Stimulated activated CD4-positive, alpha-beta T cell treated with anti-CD3 and anti-CD28 coated beads, Interleukin-1b, Interleukin-23, amount 100 ng/mL, for 1 hour (primary cell): ENCODE measurements at places on chromosomes 5 and 9.

- DNase-seq: no peak
Measured at GRCh38 chr5:30832519-30832918, 361.0 kb upstream of the CDH6 start.

DNA sequence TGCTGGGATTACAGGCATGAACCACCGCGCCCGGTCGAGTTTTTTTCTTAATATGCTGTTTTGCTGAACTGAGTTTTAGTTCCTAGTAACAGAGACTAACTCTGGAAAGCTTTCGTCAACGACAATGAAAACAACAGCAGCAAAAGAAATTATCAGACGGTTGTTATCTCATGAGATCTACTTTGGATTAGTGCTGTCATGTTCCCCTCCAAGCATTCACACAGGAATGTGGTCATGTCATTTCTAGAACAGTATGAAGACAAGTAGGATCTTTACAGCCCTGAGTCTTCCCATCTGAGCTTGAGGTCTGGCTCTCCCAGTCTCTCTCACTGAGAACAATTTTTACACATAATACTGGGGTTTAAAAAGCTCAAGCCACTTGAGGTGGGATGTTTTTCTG is 4.0 kb upstream of the ANKRD33B start:
- DNase-seq: no peak

GRCh38 chr9:112670991-112671625 is 46.8 kb downstream of the INIP start:
- DNase-seq: no peak

DNA sequence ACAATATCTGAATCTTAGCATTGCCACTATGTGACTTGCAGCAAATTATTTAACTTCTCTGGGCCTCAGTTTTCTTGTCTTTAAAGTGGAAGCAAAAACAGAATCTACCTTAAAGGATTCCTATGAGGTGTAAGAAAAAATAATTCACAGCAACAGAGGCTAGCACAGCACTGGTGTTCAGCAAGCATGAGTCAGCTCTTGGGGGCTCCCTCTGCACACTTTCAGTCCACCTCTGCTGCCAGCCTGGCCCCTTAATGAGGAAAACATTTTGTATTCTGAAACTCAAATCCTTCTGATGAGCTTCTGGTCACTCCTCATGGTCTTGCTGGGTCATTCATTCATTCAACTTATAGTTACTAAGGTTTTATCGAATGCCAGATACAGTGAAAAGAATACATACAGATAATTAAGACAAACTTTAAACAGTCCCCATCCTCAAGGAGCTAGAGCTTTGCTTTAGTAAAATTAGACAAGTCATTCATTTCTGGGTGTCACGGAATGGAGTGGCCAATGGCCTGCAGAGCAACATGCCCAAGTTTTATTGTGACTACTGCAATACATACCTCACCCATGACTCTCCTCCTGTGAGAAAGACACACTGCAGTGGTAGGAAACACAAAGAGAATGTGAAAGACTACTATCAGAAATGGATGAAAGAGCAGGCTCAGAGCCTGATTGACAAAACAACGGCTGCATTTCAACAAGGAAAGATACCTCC is 26.8 kb upstream of the IQGAP2 start:
- DNase-seq: no peak

- no peak for DNase-seq
Measured at GRCh38 chr5:79081779-79082178, 12.2 kb downstream of the BHMT2 start.

DNA sequence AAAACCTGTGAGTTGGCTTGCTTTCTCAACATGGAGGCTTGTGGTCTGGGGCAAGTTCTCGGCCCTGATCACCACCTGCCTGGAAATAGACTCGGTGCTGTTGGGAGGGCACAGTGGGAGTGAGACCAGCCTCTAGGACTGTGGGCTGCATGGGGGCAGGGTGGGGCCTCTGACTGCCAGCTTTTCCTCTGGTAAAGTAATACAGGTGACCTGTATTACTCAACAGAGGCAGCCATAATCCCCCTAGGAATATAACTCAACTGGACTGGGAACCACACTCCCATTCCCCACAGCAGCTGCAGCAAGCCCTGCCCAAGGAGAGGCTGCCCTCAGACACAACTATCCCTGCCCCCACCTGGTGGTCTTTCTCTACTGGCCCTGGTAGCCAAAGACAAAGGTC is 72.8 kb downstream of the C9orf153 start:
- no peak for DNase-seq

DNA sequence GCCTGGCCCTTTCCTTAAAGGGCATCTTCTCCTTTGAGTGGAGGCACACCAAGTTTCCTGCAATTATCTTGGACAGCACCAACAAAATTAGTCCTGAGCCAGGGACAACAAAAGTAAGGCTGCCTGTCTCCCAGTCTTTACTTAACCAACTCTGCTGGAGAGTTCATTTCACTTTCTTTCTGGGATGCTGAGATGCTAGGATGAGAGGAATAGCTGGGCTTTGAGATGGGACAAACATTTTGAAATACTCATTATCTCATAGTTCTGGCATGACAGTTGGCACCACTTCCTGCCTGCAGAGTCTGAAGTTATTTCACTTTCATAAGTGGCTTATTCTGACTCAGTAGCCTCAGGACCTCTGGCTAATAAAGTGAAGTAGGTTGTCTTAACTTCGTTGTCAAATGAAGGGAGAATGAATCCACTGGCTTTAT is 157.0 kb downstream of the C9orf152 start:
- no peak for DNase-seq

DNA sequence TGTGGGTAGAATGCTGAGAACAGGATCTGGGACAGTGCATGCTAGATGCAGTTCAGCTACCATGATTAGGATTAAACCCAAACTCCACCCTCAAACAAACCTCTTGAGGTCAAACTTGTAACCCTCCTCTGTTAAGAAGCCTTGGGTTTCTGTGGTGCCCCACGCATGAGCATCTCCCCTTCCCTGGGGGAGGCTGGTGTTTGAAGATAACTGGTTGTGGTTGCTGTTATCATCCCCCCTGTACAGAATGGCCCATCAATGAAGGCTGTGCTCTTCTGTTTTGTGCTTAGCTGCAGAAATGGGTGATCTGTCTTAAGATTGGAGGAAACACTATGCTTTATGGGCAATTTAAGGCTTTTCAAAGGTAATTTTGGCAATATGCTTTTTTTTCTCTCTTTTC is 4.4 kb upstream of the DAB2IP start:
- DNase-seq: no peak

GRCh38 chr9:107938801-107939386 is 449.3 kb upstream of the KLF4 start:
- DNase-seq: no peak

DNA sequence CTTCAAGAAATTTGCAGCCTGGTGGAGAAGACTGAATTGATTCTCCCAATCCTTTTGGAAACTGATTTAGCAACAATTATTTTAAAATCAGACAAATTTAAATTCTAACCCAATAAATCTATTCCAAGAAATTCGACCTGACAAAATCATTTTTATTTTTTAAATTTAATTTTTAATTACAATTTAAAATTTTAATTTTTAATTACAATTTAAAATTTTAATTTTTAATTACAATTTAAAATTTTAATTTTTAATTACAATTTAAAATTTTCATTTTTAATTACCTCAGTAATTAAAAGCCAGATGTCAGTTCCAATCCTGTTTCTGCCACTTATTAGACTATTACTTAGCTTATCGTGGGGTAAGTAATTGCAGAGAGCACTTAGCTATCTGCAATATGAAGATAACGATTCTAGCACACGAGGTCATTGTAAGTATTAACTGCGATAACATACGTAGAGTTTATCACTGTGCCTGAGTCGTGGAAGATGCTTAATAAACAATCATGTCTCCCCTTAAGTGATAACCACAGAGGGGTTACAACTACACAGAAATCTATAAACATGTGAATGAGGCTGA is 346.4 kb upstream of the SLC24A2 start:
- DNase-seq: no peak

- DNase-seq: no peak
Measured at GRCh38 chr9:113790093-113790492, 86.0 kb upstream of the ZNF618 start.

GRCh38 chr5:138700581-138701362 is 52.5 kb upstream of the CTNNA1 start:
- DNase-seq: no peak

DNA sequence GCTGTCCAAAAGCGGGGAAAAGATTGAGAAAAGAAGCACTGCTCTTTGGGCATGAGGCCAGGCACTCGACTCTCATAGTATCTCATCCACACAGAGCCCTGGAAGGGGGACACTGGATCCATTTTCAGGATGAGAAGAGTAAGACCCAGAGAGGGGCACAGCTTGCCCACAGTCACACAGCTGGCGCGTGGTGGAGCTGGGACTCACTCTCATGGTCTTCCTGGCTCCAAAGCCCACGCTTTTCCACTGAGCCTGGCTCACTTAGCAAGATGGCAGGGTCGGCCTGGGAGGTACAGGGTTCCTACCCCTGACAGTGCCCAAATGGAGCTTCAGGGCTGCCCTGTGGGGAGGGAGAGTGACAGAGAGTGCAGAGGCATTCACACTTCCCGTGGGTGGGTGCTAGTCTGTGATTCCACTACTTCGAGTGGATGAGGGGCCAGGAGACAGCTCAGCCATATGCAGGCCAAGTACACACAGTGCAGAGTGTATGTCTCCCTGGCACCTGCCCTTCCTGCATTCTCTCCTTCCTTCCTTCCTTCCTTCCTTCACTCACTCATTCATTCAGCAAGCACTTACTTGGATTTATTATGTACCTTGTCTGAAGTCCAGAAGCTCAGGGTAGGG is 18.3 kb upstream of the IGFBPL1 start:
- no peak for DNase-seq

- DNase-seq: peak; percentile 40
Measured at GRCh38 chr9:135504262-135505243, 4.1 kb downstream of the MRPS2 start.

- DNase-seq: no peak
Measured at GRCh38 chr5:51518607-51519006, 135.4 kb downstream of the ISL1 start.

- DNase-seq: no peak
Measured at GRCh38 chr5:120604884-120605283, 140.8 kb downstream of the PRR16 start.

DNA sequence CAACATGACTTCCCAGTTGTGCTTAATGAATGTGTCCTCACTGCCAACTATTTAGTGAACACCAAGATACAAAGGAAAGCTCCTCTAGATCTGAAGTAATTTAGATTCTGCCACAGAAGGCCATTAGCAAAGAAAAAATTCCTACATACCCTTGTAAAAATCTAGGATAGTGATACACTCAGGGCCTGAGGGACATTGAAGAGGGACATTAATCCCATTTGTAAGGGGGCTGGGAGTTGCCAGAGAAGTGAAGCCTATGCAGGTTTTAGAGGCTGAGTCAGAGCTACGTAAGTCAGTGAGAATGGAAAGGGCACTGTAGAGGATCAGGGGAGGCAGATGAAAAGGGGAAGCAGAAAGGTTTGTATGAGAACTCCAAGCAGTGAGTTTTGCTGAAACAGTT is 286.9 kb upstream of the TARS1 start:
- no peak for DNase-seq

DNA sequence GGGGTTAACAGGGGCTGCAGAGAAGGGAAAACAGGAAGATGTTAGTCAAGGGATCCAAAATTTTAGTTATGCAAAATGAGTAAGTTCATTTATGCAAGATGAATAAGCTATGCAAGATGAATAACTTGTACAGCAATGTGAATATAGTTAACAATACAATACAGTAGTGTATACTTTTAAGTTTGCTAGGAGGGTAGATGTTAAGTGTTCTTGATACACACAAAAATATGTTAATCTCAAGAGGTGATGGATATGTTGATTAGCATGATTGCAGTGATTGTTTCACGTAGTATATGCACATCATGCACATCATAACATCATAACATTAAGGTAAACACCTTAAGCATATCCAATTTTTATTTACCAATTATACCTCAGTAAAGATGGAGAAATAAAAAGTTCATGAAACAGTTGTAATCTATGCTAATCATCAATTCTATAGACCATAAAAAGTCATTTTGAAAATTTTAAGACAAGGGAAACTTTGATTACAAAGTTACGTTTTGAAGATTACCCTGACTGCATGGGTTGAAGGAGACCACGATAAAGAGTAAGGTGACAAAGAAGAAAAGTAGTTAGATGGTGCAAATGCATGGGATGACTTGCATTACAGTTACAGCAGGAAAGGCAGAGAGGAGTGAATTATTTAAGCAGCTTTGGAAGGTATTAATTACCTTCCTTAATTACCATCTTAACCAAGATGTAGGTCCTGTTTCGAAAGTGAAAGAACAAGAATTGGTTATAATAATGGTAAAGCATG is 31.4 kb downstream of the FAM174A start:
- DNase-seq: no peak

GRCh38 chr5:107359033-107359915 is 311.5 kb downstream of the EFNA5 start:
- DNase-seq: no peak

GRCh38 chr5:154196281-154196680 is 5.7 kb downstream of the GALNT10 start:
- no peak for DNase-seq

DNA sequence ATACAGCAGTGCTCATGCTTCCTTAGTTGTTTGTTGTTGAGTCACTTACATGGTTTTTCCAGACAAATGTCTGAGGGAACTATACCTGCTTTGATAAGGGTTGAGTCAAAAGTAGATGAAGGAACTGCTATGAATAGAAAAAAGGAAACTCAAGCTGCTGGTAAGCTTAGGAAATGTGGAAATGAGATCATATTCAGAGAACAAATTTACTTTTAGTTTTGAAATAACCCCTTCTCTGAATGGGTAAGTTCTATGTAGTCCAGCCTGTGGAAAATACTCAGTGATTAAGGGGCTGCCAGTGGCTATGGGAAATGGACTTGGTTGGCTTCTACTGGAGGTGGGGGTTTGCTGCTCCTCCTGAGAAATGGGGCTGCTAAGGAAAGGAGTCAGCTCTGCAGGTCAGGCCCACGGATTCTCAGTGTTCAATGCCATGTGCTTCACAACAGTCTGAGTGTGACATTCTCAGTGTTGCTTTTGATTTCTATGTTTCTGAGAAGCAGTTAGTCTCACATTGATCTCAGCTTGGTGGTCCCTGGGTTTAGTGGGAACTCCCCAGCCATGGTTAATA is 47.7 kb upstream of the GLRX start:
- DNase-seq: peak; percentile 23

DNA sequence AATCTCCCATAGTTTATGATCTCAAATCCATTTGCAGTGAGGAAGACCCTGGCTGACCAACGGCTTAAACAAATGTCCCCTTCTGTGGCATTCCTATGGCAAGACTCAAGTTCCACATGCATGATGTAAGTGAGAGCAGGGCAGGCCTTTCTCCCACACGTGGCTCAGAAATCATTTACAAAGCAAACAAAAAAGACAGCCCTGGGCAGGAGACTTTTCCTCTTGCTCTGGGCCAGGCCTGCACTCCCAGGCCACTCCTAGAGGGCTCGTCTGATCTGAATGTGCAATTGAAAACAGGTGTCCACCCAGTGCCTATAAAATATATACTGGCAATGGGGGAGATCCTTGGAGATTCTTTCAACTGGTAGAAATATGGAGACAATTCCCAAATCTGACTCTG is 123.1 kb downstream of the DMRT2 start:
- no peak for DNase-seq

GRCh38 chr5:167897371-167897770 is 394.1 kb upstream of the WWC1 start:
- DNase-seq: no peak
